A673 (cell line): ENCODE measurements at places on chromosomes 16 and 17. TPM values are rescaled to one million over a fixed set of nuclear protein-coding genes. Genes with fewer than 3 reads are reported as not detected.

OR3A3 gene
- total RNA-seq = not detected in 2 replicates

VMO1 gene
- 28.6 and 39.7 TPM in 2 replicates for total RNA-seq

TMED6 gene
- total RNA-seq = 1.8 TPM in 1 of 2 replicates, not detected in the other

DNA sequence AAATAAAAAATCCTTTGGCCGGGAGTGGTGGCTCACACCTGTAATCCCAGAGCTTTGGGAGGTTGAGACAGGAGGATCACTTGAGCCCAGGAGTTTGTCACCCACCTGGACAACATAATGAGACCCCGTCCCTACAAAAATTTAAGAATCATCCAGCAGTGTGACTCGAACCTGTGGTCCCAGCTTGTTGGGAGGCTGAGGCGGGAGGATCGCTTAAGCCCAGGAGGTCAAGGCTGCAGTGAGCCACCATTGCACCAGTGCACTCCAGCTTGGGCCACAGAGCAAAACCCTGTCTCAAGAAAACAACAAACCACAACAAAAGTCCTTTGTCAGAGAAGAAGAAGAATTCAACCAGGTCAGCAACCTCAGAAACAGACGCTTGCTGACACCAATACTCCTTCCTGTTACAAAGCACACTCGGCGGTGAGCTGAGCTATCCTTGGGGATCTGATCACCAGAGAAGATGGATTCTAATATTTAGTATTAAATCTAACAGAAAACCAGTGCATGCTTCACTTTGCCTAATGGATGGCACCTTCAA, 12.9 kb upstream of the PVALEF start:
- no peak overlapping the region for H3K4me3 ChIP-seq
- no peak overlapping the region for H3K27ac ChIP-seq
- no peaks in the 10 kb centered on the region for H3K27me3 ChIP-seq
- no peak for DNase-seq
- peaks cover 11% of the 10 kb centered on the region for H3K4me1 ChIP-seq
- H3K36me3 ChIP-seq = no peaks in the 10 kb centered on the region

- no peak overlapping the region for H3K4me3 ChIP-seq
- peaks cover 16% of the 10 kb centered on the region for H3K4me1 ChIP-seq
- DNase-seq = no peak
- H3K27ac ChIP-seq = no peak overlapping the region
- no peaks in the 10 kb centered on the region for H3K27me3 ChIP-seq
- H3K36me3 ChIP-seq = no peaks in the 10 kb centered on the region
These were observed 670.0 kb downstream of the TOX3 start for GRCh38 chr16:51876934-51877333.

DNA sequence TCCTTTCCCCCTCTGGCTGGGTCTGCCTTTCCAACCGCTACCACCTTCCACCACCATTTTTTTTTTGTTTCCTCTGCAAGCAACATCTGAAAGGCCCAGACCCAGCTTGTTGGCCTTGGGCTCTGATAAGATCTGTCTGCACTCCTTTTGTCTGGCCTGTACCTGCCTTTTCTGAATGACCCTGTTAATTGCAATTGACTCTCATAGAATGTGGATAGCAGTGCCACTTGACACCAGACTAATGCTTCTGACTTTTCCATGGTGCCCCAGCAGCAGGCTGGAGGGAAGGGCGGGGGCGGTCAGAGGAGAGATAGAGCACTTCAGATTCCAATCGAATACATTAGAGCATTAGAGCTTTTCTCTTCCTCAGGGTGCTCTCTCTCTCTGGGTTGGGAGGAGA, 538.9 kb downstream of the WWOX start:
- no peaks in the 10 kb centered on the region for H3K27me3 ChIP-seq
- no peak for DNase-seq
- no peaks in the 10 kb centered on the region for H3K36me3 ChIP-seq
- H3K27ac ChIP-seq = no peak overlapping the region

GRCh38 chr17:9237053-9237410, 215.7 kb downstream of the NTN1 start:
- H3K4me3 ChIP-seq = no peak overlapping the region
- H3K27me3 ChIP-seq = no peaks in the 10 kb centered on the region
- no peaks in the 10 kb centered on the region for H3K36me3 ChIP-seq
- H3K4me1 ChIP-seq = peaks cover 22% of the 10 kb centered on the region
- DNase-seq = no peak
- H3K27ac ChIP-seq = no peak overlapping the region

GRCh38 chr16:87491522-87492290, 1.1 kb downstream of the ZCCHC14 start:
- no peaks in the 10 kb centered on the region for H3K27me3 ChIP-seq
- no peak overlapping the region for H3K27ac ChIP-seq
- H3K4me3 ChIP-seq = peak overlapping the region; percentile 54
- H3K4me1 ChIP-seq = peaks cover 14% of the 10 kb centered on the region
- peak; percentile 53 for DNase-seq

- no peaks in the 10 kb centered on the region for H3K4me1 ChIP-seq
- no peak overlapping the region for H3K4me3 ChIP-seq
- H3K36me3 ChIP-seq = no peaks in the 10 kb centered on the region
- no peaks in the 10 kb centered on the region for H3K27me3 ChIP-seq
These were observed 467.2 kb downstream of the CDH8 start for GRCh38 chr16:61569028-61569427.

DNA sequence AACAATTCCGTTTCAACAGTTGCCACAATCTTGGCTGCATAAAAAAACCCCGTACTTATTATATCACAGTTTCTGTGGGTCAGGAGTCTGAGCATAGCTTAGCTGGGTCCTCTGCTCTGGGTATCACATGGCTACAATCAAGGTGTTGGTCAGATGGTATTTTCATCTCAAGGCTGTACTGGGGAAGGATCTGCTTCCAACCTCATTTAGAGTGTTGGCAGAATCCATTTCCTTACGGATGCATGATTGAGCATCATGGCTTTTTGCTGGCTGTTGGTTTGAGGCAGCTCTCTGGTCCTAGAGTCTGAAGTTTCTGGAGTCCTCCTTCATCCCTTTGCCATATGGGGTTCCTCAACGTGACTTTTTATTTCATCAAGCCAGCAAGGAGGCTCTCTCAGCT, 177.0 kb downstream of the HAPSTR1 start:
- H3K4me3 ChIP-seq = no peak overlapping the region
- no peak overlapping the region for H3K27ac ChIP-seq
- H3K4me1 ChIP-seq = no peaks in the 10 kb centered on the region
- DNase-seq = no peak

- H3K4me3 ChIP-seq = no peak overlapping the region
- peak; percentile 92 for DNase-seq
- H3K4me1 ChIP-seq = peaks cover 11% of the 10 kb centered on the region
- H3K27ac ChIP-seq = peak overlapping the region; percentile 62
- H3K36me3 ChIP-seq = peaks cover 3% of the 10 kb centered on the region
These were observed 11.3 kb downstream of the MCRIP1 start for GRCh38 chr17:81821603-81822311.

- no peak overlapping the region for H3K4me3 ChIP-seq
- H3K27ac ChIP-seq = no peak overlapping the region
- H3K4me1 ChIP-seq = no peaks in the 10 kb centered on the region
- H3K27me3 ChIP-seq = no peaks in the 10 kb centered on the region
- DNase-seq = no peak
- H3K36me3 ChIP-seq = no peaks in the 10 kb centered on the region
These were observed 378.6 kb upstream of the C16orf82 start for GRCh38 chr16:26688105-26688504.

- DNase-seq = no peak
- H3K27me3 ChIP-seq = peaks cover 28% of the 10 kb centered on the region
- H3K4me3 ChIP-seq = no peak overlapping the region
- no peaks in the 10 kb centered on the region for H3K4me1 ChIP-seq
- H3K36me3 ChIP-seq = no peaks in the 10 kb centered on the region
These were observed 134.5 kb downstream of the CDH13 start for GRCh38 chr16:82761236-82761635.

DNA sequence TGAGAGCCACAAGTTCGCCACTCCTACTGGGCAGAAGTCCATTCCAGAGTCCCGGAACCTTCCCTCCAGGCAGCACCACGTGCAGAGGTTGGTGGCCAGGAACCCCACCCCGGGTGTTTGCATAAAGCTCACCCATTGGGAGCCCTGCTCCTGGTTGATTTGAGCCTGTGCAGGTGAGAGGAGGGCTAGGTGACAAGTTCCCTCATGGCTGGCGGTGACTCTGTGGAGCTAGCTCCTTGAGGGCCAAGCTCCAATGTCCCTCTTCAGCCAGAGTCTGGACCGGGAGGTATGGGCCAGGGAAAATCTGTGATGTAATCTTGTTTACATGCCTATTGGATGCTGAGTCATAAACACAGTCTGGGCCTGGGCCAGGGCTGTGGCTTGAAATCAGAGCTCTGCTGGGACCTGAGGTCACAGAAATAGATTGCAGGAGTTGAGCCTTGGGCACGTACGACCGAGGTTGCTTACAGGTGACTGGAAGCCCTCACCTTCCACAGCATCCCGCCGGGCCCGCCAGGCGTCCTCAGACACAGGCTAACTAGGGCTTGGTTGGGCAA, 118.9 kb downstream of the AATF start:
- no peak overlapping the region for H3K27ac ChIP-seq
- no peak overlapping the region for H3K4me3 ChIP-seq
- no peaks in the 10 kb centered on the region for H3K27me3 ChIP-seq

DNA sequence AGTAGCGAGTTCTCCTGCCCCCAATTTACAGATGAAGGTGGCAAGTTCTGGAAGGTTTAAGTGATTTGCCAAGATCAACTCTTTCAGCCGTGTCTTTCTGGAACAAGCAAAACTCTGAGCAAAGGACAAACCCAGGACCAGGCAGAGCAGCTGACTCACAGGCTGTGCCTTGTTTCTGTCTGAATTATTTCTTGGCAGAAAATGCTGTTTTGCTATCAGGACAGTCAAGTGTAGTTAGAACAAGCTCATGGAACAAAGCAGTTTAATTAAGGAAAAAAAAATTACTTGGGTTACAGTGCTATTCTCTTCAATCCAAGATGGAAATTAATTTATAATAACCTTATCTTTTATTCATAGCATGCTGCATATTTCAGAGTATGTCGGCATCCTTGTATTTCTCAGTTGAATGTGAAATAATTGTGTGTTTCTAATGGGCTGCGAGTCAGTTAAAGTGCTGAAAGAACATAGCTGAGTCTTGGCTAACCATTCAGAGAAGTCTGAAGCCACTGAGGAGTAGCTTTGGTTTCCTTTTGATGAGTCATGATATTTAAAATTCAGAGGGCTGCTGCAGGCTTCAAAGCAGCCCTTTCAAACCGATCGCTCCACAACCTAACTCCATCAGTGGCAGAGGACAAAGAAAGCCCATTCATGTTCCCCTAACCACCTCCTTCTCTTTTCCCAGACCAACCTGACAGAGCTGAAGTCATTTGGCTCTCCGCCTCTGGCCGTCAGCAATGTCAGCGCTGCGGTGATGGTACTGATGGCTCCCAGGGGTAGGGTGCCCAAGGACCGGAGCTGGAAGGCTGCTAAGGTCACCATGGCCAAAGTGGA, 143.7 kb downstream of the ZNF18 start:
- H3K27me3 ChIP-seq = no peaks in the 10 kb centered on the region
- no peaks in the 10 kb centered on the region for H3K36me3 ChIP-seq

GRCh38 chr16:10813099-10813455, 5.5 kb downstream of the TVP23A start:
- no peaks in the 10 kb centered on the region for H3K36me3 ChIP-seq
- no peak overlapping the region for H3K4me3 ChIP-seq
- no peaks in the 10 kb centered on the region for H3K4me1 ChIP-seq
- peaks cover 10% of the 10 kb centered on the region for H3K27me3 ChIP-seq
- no peak for DNase-seq
- no peak overlapping the region for H3K27ac ChIP-seq

GRCh38 chr16:75821117-75821516, 94.8 kb upstream of the CPHXL start:
- H3K4me1 ChIP-seq = no peaks in the 10 kb centered on the region
- no peak overlapping the region for H3K27ac ChIP-seq
- H3K27me3 ChIP-seq = peaks cover 26% of the 10 kb centered on the region
- no peaks in the 10 kb centered on the region for H3K36me3 ChIP-seq
- H3K4me3 ChIP-seq = no peak overlapping the region

GRCh38 chr16:52553322-52553721, 6.4 kb upstream of the TOX3 start:
- peaks cover 32% of the 10 kb centered on the region for H3K27me3 ChIP-seq
- H3K4me1 ChIP-seq = no peaks in the 10 kb centered on the region
- no peak overlapping the region for H3K27ac ChIP-seq
- H3K4me3 ChIP-seq = no peak overlapping the region
- no peaks in the 10 kb centered on the region for H3K36me3 ChIP-seq

DNA sequence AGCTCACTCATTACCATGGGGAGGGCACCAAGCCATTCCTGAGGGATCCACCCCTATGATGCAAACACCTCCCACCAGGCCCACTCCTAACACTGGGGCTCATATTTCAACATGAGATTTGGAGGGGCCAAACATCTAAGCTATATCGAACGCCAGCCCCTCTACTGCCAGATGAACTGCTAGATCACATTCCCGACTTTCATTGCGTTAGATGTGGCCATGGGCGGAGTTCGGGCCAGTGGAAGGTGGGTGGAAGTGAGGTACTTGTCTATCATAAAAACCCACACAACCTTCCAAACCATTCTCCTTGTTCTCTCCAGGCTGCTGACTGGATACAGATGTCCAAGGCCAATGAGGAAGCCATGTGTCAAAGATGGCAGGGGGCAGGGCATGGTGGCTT, 27.0 kb upstream of the ANKRD40CL start:
- H3K36me3 ChIP-seq = no peaks in the 10 kb centered on the region
- H3K27ac ChIP-seq = peak overlapping the region; percentile 72
- no peak overlapping the region for H3K4me3 ChIP-seq

- no peaks in the 10 kb centered on the region for H3K27me3 ChIP-seq
- H3K36me3 ChIP-seq = no peaks in the 10 kb centered on the region
- no peaks in the 10 kb centered on the region for H3K4me1 ChIP-seq
These were observed 463.6 kb upstream of the SOX9 start for GRCh38 chr17:71656964-71657858.

DNA sequence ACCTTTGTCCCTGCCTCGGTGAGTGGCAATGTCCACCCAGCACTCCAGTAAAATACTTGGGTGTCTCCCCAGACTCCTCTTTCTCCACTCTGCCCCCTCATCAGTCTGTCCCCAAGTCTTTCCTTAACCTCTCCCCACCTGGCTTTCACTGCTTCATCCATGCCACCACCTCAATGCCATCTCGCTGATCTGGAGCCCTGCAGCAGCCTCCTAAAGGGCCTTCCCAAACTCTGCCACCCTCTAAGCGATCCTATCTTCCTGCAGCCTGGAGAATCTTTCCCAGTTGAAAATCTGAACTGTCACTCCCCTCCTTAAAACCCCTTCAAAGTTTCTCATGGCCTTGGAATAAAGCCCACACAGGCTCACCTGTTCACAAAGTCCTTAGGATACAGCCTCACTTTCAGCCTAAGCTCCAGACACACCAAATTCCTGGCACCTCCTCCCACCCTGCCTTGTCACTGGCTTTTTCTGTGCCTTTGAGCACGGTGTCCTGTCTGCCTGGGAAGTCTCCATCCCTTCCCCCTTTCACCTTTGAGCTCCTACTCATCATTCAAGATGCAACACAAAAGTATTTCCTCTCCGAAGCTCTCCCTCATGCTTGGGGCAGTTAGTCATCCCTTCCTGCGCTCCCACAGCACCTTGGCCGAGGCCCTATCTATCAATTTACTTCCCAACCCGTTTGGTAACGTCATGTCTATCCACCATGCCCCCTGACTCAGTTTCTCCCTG, 2.8 kb downstream of the WNK4 start:
- H3K4me3 ChIP-seq = no peak overlapping the region
- H3K36me3 ChIP-seq = no peaks in the 10 kb centered on the region
- no peak overlapping the region for H3K27ac ChIP-seq
- H3K27me3 ChIP-seq = peaks cover 13% of the 10 kb centered on the region
- no peaks in the 10 kb centered on the region for H3K4me1 ChIP-seq
- no peak for DNase-seq

- peaks cover 39% of the 10 kb centered on the region for H3K36me3 ChIP-seq
- DNase-seq = peak; percentile 79
- no peaks in the 10 kb centered on the region for H3K27me3 ChIP-seq
These were observed at the start of gene TLCD1 for GRCh38 chr17:28726226-28726626. Gene TLCD1 (minus strand): TSS chr17:28726233. CDS start chr17:28726097, 136 bp downstream.

GRCh38 chr17:67421869-67422273, 44.8 kb downstream of the PITPNC1 start:
- no peaks in the 10 kb centered on the region for H3K36me3 ChIP-seq
- H3K4me1 ChIP-seq = peaks cover 30% of the 10 kb centered on the region
- no peak overlapping the region for H3K4me3 ChIP-seq
- no peak overlapping the region for H3K27ac ChIP-seq
- DNase-seq = peak; percentile 70
